NCI-H1930 (cell line): ENCODE measurements at places on chromosomes 12 and 14.

DNA sequence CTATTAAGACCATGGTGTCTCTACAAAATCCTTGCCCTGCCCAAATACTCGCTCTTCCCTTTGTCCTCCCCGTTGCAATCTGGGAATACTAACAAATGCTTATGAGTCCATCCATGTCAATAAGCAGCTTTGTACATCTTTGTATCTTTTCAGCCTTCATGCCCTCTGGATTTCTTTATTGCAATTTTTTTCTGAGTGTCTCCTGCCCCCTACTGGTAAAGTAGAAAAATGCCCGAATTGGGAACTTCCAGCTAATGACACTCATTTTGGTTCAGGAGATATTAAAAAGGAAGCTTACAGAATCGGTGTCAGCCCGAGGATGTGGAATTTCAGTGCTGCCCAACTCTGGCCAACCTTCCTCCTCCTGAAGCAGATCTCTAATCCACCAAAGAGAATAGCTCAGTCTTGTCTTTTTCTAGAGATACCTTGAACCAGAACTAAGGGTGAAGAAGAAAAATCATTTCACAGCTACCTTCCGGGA is 46.0 kb downstream of the SH2B3 start:
- DNase-seq, result peak; percentile 14

DNA sequence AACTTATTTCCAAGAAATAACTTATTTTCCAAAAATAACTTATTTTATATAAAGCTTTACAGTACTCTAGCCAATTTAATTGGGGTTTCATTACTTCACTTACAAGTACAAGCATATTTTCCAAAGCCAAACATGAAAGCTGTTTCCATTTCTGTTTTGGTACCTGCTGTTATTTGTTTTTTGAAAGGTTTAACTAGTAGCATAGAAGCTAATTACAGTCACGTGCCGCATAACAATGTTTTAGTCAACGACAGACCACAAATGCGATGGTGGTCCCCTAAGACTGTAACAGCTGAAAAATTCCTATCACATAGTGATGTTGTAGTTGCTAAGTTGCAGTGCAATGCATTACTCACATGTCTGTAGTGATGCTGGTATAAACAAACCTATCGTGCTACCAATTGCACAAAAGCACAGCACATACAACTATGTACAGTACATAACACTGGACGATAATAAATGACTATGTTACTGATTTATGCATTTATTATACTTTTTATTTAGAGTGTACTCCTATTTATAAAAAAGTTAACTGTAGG is 21.7 kb downstream of the PTPN21 start:
- no peak for DNase-seq

DNA sequence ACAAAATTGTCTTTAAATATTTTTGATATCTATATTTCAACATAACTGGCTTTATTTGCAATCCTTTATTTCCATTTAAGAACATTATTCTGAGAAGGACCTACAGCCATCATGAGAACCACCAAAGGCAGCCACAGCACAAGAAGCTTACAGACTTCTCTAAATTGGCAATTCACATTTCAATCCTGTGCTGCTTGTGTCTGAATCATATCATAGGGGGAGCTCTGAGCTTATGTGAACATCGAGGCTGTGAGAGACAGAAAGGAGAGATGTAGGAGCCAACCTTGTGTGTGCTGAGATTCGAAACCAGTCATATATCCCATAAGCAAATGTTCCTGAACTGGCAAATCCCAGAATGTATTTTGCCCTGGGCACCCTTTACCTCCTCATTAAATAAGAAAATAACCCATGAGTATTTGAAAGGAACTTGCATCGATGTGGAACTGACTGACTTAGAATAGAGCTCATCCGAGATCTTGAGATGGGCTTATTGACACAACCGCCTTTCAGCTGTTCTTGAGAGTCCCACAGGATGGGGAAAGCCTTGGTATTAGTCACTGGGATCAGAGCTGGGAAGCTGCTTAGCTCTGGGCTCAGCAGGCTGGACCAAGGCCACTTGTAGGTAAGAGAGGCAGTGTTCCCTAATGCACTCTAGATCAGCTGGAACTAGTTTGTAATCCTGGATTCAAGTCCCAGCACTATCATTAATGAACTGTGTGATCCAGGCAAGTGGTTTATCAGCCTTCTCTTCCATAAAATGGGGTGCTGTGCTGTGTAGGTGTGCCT is 329.8 kb downstream of the CACNA1C start:
- DNase-seq, result no peak

DNA sequence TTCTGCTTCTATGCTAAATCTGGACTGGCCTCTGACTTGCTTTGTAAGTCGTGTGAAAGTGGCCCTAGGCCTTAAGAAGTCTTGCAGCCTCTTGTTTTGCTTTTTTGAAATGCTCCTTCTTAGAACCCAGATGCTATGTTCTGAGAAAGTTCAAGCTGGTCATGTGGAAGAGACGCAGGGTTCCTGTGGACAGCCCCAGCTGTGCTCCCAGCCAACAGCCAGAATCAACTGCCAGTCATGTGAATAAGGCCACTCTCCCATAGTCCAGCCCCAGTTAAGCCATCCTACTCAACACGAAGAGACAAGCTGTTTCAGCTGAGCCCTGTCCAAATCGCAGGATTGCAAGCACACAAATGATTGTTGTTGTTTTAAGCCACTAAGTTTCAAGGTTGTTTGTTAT is 37.3 kb upstream of the TBPL2 start:
- no peak for DNase-seq

- no peak for DNase-seq
These were observed 260.9 kb downstream of the BMP4 start for GRCh38 chr14:53695692-53696214.

- DNase-seq, result no peak
These were observed 125.0 kb upstream of the FAR2 start for GRCh38 chr12:29024117-29024516.

GRCh38 chr14:92924247-92924646 is 1.3 kb downstream of the CHGA start:
- DNase-seq, result no peak

GRCh38 chr12:25115677-25116076 is 79.3 kb downstream of the DNAI7 start:
- no peak for DNase-seq

DNA sequence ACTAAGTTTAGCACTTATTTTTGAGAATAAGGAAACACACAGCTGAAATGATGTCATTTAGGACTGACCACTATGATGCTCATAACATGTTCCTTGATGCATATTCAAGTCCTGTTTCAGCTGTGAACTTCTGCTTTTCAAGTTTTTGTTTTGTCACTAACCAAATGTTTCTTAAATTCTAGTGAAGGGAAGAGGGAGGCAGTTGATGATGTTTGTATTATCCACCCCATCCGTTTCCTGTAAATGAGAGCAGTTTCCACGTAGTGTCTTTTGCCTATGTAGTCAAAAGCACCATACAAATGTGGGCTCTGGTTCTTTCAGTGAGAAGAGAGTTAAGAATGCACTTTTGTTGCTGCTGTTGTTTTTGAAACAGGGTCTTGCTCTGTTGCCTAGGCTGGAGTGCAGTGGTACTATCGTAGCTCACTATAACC is 491.8 kb downstream of the PCNX1 start:
- DNase-seq, result no peak
